ENCODE measurements at places on chromosomes 1 and 21.

DNA sequence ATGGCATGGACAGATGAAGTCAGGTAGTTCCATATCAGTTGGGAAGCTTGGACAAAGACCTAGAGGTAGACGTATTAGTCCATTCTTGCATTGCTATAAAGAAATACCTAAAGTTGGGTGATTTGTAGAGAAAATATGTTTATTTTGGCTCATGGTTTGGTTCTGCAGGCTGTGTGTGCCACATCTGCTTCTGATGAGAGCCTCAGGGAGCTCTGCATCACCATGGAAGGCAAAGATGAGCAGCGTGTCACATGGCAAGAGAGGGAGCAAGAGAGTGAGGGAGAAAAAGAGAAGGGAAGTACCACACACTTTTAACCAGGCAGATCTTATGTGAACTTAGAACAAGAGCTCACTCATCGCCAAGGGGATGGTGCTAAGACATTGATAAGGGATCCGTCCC is 9.0 kb downstream of the TSACC start:
- no peaks in the 10 kb centered on the region for H3K36me3 ChIP-seq
- H3K4me3 ChIP-seq, result no peak overlapping the region
- H3K27ac ChIP-seq, result no peak overlapping the region
- H3K4me1 ChIP-seq, result no peaks in the 10 kb centered on the region
- H3K27me3 ChIP-seq, result no peaks in the 10 kb centered on the region

- no peaks in the 10 kb centered on the region for H3K4me1 ChIP-seq
- peaks cover 38% of the 10 kb centered on the region for H3K36me3 ChIP-seq
- H3K4me3 ChIP-seq, result no peak overlapping the region
- no peak overlapping the region for H3K27ac ChIP-seq
- DNase-seq, result no peak
Observed at GRCh38 chr1:205798577-205798976, 14.4 kb downstream of the SLC41A1 start.

GRCh38 chr1:173669491-173669941 is at the start of gene ANKRD45:
TSS of gene ANKRD45 (minus strand) at chr1:173669851. CDS start at chr1:173659418, 10,433 bp downstream.
- H3K4me3 ChIP-seq, result peak within 1 kb of the TSS; percentile 79
- peak within 1 kb of the TSS; percentile 83 for H3K27ac ChIP-seq
- H3K4me1 ChIP-seq, result peaks cover 21% of the 10 kb centered on the region
- H3K36me3 ChIP-seq, result no peaks in the 10 kb centered on the region

DNA sequence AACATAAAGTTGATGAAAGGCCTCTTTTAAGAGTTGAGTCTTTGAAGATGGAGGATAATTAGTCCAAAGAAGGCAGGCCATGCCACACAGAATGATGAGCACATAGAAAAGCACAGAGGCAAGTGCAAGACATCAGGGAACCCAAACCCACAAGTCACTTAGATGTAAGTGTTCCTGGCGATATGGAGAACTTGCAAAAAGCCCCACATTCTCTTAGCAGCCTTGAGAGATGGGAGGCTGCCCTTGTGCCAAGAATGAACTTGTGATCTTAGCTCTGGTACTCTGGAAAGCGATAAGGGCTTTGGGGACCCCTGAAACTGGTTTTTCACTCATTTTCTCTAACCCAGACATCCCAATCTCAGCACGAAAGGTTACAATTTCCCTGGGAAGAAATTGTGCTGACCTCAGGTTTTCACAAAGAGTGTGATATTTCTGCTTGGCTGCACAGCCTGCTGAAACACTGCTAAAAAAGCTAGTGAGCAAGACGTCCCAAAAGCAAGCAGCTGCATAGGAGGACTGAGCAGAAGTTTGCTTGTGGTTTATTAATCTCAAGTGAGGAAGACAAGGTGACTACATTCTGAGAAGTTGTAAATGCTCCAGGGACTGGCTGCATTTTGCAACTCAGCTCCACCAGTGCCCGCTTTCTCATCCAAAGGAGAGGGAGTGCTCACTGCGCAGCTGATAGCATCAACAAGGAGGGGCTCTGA is 496.9 kb upstream of the CAMK1G start:
- H3K27me3 ChIP-seq, result no peaks in the 10 kb centered on the region
- H3K4me1 ChIP-seq, result no peaks in the 10 kb centered on the region
- DNase-seq, result no peak
- H3K36me3 ChIP-seq, result no peaks in the 10 kb centered on the region
- H3K4me3 ChIP-seq, result no peak overlapping the region
